ENCODE measurements at places on chromosomes 11 and 22. TPM values are rescaled to one million over a fixed set of nuclear protein-coding genes. Genes with fewer than 3 reads are reported as not detected.

The FLRT1 gene
- total RNA-seq = 0.14 TPM

DNA sequence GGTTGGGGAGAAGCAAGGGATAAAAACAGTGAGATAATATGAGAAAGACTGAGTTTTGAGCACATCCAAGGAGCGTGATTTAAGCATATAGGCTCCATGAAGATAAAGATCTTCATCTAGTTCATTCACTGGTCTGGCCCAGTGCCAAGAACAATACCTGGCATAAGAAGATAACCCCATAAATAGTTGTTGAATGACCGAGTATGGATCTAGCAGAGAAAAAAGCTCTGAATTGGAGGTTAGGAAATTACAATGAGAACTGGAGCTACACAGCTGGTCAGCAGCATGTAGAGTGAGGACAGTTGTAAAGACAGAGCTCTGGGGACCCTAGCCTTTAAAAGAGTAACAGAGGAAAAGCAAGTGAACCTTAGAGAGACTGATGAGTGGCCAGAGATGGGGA, 33.0 kb upstream of the PAK1 start:
- no peak overlapping the region for H3K27ac ChIP-seq
- no peaks in the 10 kb centered on the region for H3K4me1 ChIP-seq
- no peaks in the 10 kb centered on the region for H3K36me3 ChIP-seq
- no peak for DNase-seq
- H3K4me3 ChIP-seq = no peak overlapping the region

DNA sequence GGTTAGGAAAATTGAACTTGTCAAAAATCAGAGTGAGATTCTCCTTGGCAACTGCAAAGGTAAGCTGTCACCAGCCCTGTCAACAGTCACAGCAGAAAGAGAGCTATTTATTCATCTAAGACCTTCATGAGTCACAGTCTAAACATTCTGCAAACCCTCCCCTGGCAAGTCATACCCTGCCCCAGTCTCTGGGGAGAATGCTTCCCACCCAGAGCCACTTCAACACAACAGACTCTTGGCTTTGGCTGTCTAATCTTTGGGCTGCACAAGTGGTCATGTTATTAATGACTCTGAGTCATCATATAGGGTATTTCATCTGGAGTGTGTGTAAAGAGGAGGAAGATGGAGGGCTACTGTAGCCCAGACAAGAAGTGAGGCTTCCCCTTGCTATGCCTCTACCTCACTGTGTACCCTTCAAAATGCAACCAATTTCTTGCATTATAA, 153.4 kb downstream of the CCDC34 start:
- DNase-seq = no peak
- no peaks in the 10 kb centered on the region for H3K27me3 ChIP-seq
- H3K4me3 ChIP-seq = no peak overlapping the region
- H3K36me3 ChIP-seq = no peaks in the 10 kb centered on the region

GRCh38 chr11:555780-556661, 4.5 kb downstream of the LMNTD2 start:
- H3K4me3 ChIP-seq = no peak overlapping the region
- no peaks in the 10 kb centered on the region for H3K27me3 ChIP-seq
- no peaks in the 10 kb centered on the region for H3K4me1 ChIP-seq
- no peak for DNase-seq

DNA sequence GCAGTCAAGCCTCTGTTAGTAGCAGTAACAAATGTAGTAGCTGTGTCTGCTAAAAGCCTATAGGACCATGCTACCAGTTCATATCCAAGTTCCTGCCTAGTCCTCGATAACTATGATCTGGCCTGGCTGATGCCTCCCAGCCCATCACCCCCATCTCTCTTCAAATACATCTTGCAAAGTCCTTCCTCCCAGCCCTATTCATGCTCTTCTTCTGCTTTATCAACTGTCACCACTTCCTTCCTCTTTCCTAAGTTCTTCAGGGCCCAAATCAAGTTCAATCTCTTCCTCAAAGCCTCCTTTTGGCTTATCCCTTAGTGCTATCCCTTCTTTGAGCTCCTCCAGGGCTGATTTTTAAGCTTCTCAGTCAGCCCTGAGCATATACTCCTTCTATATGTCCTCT, 150.9 kb upstream of the THY1 start:
- H3K4me1 ChIP-seq = no peaks in the 10 kb centered on the region
- H3K27me3 ChIP-seq = no peaks in the 10 kb centered on the region
- no peak overlapping the region for H3K4me3 ChIP-seq
- no peaks in the 10 kb centered on the region for H3K36me3 ChIP-seq
- DNase-seq = no peak
- no peak overlapping the region for H3K27ac ChIP-seq

GRCh38 chr22:42562684-42563083, 8.9 kb downstream of the SERHL2 start:
- no peaks in the 10 kb centered on the region for H3K27me3 ChIP-seq
- peaks cover 6% of the 10 kb centered on the region for H3K4me1 ChIP-seq
- H3K27ac ChIP-seq = no peak overlapping the region
- H3K36me3 ChIP-seq = no peaks in the 10 kb centered on the region

The OR5A1 gene
- not detected for total RNA-seq

DNA sequence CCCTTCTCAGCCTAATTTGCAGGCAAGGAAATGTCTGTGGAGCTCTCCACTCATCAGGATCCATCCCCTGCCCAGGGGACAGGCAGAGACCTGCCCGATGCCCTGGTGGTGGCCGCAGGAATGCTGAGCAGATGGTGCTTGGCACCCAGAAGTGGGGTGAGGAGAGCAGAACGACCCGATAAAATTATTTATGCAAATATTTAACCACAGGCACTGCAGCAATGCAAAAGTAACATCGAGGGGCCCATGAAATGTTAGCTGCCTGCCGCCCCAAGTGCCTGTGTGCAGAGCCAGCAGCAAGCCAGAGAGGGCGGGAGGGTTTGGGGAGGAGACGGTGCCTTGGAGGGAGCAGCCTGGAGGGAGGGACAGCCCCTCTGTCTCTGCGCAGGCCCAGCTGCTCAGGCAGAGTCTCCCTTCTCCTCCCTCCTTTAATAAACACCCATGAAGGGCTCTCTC, 205.5 kb downstream of the CTTN start:
- H3K4me3 ChIP-seq = no peak overlapping the region
- no peak for DNase-seq
- no peak overlapping the region for H3K27ac ChIP-seq

DNA sequence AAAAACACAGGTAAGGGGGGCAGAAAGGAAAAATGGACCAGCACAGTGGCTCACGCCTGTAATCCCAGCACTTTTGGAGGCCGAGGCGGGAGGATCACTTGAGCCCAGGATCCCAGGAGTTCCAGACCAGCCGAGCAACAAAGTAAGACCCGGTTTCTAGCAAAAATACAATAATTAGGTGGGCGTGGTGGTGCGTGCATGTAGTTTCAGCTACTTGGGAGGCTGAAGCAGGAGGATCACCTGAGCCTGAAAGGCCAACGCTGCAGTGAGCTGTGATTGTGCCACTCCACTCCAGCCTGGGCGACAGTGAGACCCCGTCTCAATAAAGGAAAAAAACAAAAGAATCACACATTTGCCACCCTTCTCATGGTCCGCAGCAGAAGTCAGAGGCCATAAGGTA, 519.4 kb downstream of the BRD1 start:
- H3K4me3 ChIP-seq = no peak overlapping the region
- no peak overlapping the region for H3K27ac ChIP-seq
- H3K36me3 ChIP-seq = no peaks in the 10 kb centered on the region
- no peaks in the 10 kb centered on the region for H3K4me1 ChIP-seq

DNA sequence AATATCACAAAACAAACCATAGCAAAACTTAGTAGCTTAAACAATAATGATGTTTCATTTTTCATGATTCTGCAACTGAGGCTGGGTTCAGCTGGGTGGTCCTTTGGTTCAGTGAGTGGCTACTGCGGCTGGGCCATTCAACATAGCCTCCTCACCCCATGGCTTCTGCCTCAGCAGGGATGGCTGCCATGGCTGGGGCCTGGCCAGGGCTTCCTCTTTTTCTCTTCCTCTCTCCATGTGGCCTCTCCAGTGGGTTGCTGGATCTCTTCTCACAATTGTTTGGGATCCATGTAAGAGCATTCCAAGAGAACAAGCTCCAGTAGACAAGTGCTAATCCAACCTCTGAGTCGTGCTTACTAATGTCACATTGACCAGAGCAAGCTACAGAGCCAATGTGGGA, 248.6 kb upstream of the PLET1 start:
- H3K4me3 ChIP-seq = no peak overlapping the region
- no peaks in the 10 kb centered on the region for H3K4me1 ChIP-seq
- no peak for DNase-seq
- no peaks in the 10 kb centered on the region for H3K27me3 ChIP-seq
- no peak overlapping the region for H3K27ac ChIP-seq

The MGAT3 gene
- total RNA-seq = 3.9 TPM

- H3K36me3 ChIP-seq = no peaks in the 10 kb centered on the region
- H3K27ac ChIP-seq = no peak overlapping the region
- DNase-seq = no peak
- no peaks in the 10 kb centered on the region for H3K4me1 ChIP-seq
- H3K4me3 ChIP-seq = no peak overlapping the region
- H3K27me3 ChIP-seq = no peaks in the 10 kb centered on the region
Observed at GRCh38 chr11:45280449-45280848, 5.7 kb downstream of the SYT13 start.

The CDC42EP1 gene
- total RNA-seq = 81.0 TPM

DNA sequence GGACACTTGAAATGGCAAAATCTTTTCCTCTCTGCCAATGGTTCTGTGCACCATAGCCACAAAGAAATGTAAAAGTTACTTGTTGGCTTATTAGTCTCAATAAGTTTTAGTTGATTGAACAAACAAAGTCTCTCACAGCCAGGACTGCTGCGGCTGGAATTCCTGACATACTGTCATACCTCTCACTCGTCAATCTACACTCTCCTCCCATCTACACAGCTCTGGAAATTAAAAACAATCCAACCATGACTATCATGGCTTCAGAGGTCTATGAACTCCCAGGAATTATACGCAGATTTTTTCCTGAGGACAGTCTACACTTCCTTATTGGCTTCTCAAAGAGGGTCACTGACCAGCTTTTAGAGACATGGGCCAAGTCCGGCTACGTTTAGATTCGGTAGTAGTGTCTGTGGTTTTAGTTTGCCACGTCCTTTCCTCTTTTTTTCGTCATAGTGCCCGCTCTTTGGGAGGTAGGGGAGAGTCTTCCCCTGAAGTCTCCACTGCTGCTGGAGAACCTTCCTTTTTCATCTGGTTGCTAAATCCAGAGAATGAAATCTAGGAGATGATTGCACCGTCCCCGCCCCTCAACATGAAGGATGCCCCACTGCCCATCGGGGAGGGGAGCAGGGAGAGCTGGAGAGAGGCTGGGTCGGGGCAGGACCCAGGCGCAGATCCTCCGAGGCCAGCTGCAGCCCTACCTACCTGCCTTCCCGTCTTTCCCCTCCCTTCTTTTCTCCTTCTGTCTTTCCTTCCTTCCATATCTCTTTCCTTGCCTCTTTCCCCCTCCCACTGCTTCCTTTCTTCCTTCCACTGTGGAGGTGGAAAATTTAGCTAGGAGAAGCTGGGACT, 1.0 kb upstream of the PLEKHB1 start:
- H3K4me3 ChIP-seq = no peak overlapping the region
- no peaks in the 10 kb centered on the region for H3K4me1 ChIP-seq
- no peaks in the 10 kb centered on the region for H3K27me3 ChIP-seq
- no peak overlapping the region for H3K27ac ChIP-seq

DNA sequence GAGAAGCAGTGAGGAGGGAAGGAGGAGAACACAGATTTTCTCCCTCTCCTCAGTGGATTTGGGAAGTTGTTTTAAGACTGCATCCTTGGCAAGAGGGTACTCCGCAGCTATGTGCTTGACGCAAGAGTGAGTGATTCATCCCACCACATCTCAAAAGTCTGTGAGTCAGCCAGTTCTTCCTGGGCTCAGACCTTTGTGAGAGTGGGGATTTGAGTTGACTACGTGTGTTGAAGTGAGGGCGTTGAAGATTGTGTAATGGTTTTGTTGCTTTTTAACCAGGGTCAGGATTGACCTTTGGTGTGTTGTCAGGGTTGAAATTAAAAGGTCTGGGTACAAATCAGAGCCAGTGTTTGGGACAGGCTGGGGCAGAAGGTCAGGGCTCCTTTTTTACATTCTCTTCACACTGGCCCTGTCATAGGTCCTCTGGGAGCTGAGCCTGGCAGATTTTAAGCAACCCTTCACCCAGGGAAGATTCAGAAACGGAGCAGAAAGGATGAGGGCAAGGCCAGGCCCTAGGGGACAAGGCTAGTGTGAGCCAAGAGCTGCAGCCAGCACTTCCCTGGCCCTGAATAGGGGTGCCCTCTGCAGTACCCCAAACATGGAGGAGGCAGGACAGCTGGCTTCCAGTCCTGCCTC, 4.2 kb upstream of the C11orf86 start:
- no peak overlapping the region for H3K27ac ChIP-seq
- no peaks in the 10 kb centered on the region for H3K4me1 ChIP-seq
- H3K36me3 ChIP-seq = no peaks in the 10 kb centered on the region
- no peaks in the 10 kb centered on the region for H3K27me3 ChIP-seq

GRCh38 chr11:106233191-106233590, 155.7 kb downstream of the AASDHPPT start:
- peaks cover 6% of the 10 kb centered on the region for H3K36me3 ChIP-seq
- no peak overlapping the region for H3K4me3 ChIP-seq
- DNase-seq = no peak
- no peak overlapping the region for H3K27ac ChIP-seq
- H3K4me1 ChIP-seq = peaks cover 16% of the 10 kb centered on the region
- H3K27me3 ChIP-seq = no peaks in the 10 kb centered on the region

DNA sequence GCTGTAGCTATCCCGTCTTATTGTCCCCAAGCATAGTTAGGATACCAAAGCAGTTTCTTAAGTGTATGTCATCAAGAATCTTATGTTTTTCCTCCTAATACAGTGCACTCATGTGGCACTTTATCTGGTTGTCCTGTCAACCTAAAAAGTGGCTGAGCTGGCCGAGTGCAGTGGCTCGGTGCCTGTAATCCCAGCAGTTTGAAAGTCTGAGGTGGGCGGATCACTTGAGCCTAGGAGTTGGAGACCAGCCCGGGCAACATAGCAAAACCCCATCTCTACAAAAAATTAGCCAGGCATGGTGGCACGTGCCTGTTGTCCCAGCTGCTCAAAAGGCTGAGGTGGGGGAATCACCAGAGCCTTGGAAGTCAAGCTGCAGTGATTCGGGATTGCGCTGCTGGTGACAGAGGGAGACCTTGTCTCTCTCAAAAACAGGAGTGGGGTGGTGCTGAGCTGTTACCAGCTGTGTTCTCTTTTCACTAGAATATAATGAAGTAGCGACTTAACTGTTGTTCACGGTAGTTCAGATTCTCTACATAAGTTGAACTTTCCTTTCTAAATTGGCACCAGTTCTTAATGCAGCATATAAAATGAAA, 48.1 kb downstream of the EP300 start:
- peaks cover 80% of the 10 kb centered on the region for H3K36me3 ChIP-seq
- H3K4me3 ChIP-seq = no peak overlapping the region
- no peaks in the 10 kb centered on the region for H3K4me1 ChIP-seq
- DNase-seq = no peak
- no peak overlapping the region for H3K27ac ChIP-seq

Data from pancreas (tissue), 10 donors.